ENCODE measurements at places on chromosomes 7 and 10.

DNA sequence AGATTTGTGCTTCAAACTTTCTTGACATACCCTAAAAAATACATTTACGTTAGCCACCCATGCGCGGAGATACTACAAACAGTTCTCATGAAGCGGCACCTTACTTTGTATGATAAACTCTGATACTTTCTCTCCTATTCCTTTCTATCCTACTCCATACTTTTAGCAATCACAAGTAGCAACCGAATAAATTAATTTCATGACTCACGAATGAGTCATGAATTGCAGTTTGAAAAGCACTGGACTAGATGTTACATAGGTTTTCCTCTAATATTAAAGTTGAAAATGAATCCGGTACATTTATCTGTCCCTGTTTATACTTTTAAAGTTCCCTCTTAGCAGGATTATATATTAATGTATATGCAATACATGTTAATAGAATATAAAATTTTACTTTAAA, 67.6 kb downstream of the CUBN start:
- DNase-seq, result no peak

- DNase-seq, result no peak
These were observed 65.9 kb upstream of the RSU1 start for GRCh38 chr10:16883084-16883483.

DNA sequence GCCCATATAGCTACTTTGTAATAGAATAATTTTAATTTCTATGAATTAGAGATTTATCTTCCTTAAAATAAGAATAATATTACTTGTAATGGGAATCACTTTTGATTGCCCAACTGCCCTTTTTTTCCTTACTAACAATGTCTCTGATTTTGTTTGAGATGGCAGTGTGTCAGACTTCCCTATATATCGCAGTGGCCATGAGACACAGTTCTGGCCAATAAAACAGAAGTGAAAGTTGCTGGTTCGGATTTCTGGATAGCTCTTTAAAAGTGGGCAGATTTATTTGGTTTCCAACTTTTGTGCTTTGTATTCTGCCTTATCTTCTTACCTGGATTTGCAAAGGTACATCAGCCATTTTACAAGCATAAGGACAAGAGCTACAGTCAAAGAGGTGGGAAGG, 170.2 kb downstream of the PPP1R17 start:
- no peak for DNase-seq

GRCh38 chr10:3893901-3894563, 109.0 kb upstream of the KLF6 start:
- DNase-seq, result no peak

GRCh38 chr7:54360075-54360840, 181.9 kb upstream of the VSTM2A start:
- DNase-seq, result no peak

GRCh38 chr7:53996876-53997275, 545.3 kb upstream of the VSTM2A start:
- DNase-seq, result no peak

DNA sequence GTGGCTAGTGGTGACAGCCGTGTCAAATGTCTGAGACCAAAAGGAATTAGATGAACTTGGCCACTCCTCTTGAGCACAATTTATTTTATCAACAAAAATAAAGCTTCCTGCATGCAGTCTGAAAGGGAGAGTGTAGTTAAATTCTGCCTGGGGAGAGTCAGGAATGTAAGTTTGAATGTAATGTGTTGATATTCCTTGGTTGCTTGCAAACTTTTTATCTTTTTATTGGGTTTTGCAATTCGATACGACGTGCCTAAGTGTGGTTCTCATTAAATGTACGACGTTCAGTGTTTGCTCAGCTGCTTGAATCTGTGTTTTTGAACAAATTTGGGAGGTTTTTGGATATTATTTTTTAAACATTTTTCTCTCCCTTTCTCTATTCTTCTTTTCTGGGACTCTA, 839.9 kb downstream of the CCSER2 start:
- DNase-seq, result no peak

DNA sequence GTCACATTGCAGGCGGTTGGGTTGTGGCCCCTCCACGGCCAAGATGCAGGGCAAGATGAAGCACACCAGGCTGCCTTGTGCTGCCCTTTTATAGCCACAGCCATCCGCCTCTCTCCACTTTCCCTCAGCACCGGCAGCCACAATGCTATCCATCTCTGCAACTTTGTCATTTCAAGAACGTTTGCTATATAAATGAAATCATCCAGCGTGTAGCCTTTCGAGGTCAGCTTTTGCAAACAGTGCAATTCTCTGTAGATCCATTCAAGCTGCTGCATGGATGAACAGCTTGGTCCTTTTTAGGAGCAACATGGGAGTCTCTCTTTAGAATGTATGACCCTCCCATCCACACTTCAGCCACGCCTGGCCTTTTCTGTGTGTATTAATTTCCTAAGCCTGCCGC, 6.4 kb upstream of the IL15RA start:
- no peak for DNase-seq

- DNase-seq, result no peak
These were observed 271.9 kb downstream of the KIF20B start for GRCh38 chr10:89973326-89973725.

GRCh38 chr7:37448636-37449361, at the start of gene ELMO1:
Gene ELMO1, minus strand, starts transcription at chr7:37448864. Its CDS starts 106,174 bp downstream, at chr7:37342690.
- peak; percentile 89 for DNase-seq

DNA sequence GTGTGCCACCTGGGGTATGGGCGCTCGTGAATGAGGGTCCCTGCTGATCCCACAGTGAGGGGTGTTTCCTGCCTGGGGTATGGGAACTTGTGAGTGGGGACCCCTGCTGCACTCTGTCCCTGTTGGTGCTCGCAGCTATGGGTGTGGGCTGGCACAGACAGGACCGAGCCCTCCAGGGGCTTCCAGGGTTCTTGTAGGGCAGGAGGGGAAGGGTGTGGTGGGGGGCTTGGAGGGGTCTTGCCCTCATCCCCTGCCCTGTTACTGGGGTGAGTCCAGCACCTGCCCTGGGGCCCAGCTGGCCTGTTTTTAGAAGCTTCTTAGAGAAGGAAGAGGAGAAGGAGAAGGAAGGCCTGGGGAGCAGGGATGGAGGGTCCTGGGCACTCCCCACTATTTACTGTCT, 377.0 kb upstream of the NUPR2 start:
- DNase-seq, result no peak

DNA sequence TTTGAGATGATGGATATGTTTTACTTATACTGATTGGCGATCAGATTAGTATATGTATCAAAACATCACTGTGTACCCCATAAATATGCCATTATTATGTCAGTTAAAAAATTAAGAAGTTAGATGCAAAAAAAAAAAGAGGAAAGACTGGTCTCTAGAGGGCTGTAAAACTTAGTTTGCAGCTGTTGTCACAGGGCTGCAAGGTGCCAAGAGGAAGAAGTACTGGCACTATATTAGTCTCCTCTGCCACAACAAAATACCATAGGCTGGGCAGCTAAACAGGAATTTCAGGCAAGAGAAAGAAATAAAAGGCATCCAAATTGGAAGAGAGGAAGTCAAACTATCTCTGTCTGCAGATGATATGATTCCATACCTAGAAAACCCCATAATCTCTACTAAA, 177.8 kb upstream of the PLPP4 start:
- DNase-seq, result no peak

- DNase-seq, result no peak
These were observed 55.7 kb downstream of the NOD1 start for GRCh38 chr7:30422922-30423321.

DNA sequence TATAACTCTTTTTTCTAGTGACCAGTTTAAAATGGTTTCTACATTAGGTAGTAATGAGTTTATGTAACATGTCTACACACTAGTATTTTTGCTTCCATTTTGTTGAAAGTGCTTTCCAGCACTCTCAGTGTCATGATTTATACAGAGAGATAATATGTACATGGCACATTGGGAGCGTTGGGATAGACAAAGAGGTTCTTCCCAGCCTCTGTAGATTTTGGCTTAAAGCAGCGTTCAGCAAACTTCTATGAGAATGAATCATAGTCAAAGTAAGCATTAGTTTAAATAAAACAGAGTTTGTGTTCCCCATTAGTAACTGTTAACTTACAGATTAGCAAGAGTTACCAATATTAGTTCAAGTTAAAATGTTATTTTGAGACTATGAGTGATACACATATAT, 43.9 kb downstream of the SEPTIN14 start:
- no peak for DNase-seq

DNA sequence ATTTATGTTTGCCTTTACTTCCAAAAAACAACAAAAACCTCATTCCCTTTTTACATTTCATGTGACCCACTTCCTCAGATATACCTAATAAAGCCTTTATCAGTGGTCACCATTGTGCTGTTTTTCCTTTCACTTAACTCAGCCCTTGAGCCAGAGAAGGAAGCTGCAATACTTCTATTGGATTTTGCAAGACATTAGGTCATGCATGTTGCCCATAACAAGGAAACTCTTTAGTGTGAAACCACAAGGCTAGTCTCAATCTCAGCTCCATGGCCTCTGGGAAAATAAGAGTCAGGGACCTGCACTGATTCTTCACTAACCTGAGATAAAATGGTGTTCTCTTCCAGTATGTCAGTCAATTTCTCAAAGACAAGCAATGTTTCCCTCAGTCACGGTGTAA, 27.8 kb downstream of the STEAP4 start:
- no peak for DNase-seq

DNA sequence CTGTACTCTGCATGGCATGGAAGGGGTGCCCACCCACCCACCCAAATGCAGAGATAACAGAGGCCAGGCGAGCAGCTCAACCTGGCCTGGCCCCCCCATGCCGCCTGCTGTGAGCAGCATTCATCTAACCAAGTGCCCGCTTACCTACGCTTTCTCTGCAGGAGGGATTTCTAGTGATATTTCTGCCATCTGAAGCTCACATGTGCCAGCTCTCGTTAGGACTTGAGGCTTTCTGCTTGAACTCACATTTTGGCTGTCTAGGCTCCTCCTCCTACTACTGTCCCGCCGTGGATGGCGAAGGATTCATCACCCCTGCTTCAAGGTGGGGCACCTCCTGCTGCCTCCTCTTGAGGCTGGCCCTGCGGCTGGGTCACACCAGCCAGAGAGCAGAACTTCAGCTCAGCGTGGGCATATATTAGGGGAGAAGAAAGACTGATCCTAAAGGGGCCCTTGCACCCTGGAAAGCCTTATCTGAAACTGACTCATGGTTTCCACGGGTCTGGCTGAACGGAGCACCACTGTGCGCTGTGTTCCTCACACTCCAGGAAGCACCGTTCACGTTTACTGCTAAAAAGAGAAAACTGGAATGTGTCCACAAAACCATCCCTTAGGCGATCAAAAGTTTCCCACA, 45.5 kb downstream of the CTBP2 start:
- DNase-seq, result no peak

GRCh38 chr7:52017802-52018679, 701.4 kb upstream of the COBL start:
- peak; percentile 23 for DNase-seq

DNA sequence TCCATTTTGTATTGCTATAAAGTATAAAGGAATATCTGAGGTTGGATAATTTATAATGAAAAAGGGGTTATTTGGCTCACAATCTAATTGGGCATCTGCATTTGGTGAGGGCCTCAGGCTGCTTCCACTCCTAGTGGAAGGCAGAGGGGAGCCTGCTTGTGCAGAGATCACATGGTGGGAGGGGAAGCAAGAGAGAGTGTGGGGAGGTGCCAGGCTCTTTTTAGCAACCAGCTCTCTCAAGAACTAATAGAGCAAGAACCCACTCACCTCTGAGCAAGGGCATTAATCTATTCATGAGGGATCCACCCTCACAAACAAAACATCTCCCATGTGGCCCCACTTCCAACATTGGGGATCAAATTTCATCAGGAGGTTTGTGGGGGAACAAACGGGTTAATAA, 64.6 kb downstream of the OGDH start:
- no peak for DNase-seq

GRCh38 chr7:124781907-124782734, 16.5 kb upstream of the GPR37 start:
- no peak for DNase-seq

DNA sequence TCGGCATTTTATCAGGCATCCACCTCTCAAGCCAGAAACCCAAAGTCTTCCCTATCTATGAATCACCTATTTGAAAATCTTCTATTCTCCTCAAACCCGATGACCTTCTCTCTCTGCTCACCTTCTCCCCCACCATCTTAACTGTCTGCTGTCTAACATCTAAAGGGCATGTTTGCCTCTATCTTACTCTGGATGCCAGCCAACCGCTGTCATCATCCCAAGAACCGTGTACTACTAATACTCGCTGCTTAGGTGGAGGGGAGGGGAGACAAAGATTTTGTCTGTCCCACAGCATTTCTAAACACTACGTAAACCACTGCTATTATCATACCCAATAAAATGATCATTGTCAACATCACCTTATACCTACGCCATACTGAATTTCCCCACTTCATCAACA, 29.5 kb downstream of the PAXIP1 start:
- no peak for DNase-seq

- no peak for DNase-seq
These were observed 34.3 kb upstream of the WASHC2A start for GRCh38 chr10:50033481-50033880.

DNA sequence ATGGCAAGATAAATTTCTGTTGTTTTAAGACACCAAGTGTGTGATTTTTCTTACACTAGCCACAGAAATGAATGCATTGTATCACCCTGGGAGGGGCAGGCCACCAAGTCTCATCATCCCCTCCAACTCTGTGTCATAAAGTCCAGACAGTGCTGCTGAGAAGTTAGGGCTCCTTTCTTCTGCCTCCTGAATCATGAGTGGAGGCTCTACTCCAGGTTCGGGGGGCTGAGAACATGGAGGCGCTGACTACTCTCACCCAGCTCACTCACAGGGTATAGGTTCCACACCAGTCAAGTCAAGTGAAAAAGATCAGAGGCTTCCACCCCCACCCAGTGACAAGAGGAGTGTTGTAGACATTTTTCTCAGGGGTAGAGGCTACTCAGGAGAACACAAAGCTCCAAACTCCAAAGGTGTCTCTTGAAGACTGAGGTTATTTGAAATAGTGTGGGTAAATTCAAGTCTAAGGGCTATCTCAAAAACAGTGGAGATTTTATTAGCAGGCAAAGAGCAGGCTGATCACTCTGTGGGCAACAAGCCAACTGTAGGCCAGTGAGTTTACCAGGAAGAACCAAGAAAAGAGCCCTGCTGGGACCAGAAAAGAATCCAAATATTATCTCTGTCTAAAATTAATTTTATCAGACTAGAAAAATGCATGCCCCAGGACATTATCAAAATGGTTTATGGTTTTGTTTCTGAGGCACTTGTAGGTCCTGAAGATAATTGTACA, 118.6 kb upstream of the RET start:
- DNase-seq, result no peak

DNA sequence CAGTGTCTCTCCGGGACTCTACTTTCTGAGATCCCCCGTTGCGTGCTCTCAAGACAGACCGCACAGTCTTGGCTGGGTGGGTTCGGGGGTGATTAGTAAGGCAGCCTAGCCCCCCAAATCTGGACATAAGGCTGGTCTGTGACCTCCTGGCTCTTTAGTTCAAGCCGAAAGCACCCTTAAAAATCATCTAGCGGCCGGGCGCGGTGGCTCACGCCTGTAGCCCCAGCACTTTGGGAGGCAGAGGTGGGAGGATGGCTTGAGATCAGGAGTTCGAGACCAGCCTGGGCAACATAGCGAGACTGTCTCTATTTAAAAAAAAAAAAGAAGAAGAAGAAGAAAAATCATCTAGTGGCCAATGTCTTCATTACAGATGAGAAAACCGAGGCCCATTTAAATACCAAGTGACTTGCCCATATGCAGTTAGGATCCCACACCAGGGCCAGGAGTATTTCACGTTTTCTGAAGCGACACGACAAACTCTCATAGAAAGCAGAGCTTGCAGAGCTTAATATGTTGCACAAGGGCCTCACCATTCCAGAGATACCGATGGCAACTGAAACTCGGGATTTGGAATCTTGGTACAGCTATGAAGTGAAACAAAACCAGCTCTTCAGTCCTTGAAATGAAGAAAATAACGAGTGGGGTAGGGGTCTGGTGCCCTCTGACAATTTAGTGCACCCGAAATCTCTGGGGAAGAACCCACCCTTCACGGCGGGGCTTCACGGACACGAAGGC, 703 bp upstream of the HILPDA start:
- DNase-seq, result no peak

All from activated naive CD4-positive, alpha-beta T cell treated with anti-CD3 and anti-CD28 coated beads, Interleukin-2, amount 10 ng/mL, durations not matched to agents 7 days and 5 days (primary cell).